Activated CD4-positive, alpha-beta T cell treated with anti-CD3 and anti-CD28 coated beads, Interleukin-2, amount 50 U/mL, for 24 hours (primary cell): ENCODE measurements at places on chromosomes 7 and 10.

DNA sequence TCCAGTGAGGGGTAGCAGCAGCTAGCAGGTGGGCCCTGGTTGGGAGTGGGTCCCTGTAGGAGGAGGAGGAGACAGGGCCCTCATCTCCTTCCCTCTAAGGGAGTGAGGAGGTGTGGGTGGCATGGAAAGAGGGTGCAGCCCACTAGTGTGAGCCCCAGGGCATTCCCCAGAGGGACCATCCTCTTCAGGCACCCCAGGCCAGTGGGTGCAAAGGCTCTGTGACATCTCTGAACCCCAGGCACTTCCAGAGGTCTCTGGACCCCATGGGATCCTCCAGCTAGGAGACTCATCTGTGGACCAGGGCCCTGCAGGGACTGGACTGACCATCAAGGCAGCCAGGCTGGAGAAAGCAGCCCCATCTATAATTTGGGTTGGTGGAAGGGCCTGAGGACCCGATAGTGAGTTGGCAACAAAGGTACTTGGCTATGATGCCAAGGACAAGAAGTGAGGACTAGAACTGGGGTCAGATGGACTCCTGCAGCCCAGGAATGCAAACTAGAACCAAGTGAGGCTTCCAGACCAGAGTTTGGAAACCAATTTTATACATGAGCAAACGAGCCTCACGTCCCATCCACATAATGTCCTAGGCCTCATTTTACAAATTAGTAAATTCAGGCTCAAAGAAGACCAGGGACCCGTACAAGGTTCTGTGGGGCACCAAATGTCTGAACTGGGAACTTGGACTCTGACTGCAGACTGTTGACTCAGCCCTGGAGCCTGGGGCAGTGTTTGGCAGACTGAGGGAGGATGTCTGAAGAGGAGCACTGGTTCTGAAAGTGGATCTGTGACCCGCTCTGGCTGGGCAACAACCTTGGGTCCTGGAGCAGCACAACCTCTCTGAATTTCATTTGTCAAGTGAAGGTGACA is 1.4 kb upstream of the VSTM4 start:
- no peak for DNase-seq

DNA sequence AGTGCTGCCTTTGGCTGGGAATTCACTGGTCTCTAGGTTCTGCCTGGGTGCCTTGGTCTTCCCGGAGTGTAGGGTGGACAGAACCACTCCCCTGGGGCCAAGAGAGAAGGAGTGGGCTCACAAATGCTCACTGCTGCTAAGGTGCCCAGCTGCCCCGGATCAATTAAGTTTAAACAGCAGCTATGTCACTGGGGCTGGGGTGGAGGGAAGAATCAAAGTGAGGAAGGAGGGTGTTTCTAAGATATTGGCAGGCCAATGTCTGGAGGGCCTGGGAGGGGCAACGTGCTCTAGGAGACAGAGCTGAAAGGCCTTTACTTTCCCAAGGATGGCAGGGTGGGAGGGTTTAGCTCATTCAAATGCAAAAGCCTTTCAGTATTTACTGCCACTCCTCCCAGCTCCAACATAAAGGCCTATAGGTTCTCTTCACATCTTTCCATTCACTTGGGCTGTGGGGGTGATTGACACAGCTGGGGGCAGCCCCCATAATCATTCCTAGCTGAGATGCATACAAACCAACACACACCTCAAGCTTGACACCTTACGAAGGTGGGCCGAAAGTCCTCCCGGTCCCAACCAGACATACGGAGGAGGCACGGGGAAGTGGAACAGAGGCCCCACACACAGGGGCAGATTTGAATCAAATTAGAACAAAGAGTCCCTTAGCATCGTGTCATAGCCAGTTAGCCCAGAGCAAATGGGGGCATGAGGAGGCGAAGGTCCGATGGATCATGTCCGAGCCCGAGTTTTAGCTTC is 108.0 kb upstream of the EFCAB10 start:
- DNase-seq, result no peak

DNA sequence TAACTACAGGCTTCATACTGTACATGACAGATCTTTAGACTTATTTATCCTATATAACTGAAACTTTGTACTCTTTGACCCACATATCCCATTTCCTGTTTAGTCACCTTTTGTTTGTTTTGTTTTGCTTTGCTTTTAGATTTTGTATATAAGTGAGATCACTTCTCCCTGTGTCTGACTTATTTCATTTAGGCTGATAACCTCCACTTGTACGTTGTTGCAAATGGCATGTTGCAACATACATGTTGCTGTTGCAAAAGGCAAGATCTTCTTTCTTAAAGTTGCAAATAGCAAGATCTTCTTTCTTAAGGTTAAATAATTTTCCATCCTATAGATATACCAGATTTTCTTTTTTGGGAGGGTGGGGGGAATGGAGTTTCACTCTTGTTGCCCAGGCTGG is 341.5 kb downstream of the OTUD1 start:
- no peak for DNase-seq

DNA sequence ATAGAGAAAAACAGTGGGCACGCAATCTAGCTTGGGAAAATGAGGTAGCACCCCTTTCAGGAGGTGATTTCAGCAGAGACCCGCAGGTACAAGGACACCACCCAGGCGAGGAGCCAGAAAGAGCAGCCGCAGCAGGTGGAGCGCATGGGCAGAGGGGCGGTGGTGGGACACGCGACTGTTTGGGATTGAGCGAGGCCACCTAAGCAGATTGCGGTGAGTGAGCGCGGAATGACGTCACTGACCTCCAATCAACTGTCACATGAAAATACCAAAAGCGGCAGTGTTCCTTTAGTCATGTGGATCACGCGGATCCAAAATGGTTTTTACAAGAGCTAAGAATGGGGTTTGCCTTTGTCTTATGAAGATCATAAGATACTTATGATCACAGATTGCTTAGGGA is 40.2 kb upstream of the SLC26A3 start:
- no peak for DNase-seq

DNA sequence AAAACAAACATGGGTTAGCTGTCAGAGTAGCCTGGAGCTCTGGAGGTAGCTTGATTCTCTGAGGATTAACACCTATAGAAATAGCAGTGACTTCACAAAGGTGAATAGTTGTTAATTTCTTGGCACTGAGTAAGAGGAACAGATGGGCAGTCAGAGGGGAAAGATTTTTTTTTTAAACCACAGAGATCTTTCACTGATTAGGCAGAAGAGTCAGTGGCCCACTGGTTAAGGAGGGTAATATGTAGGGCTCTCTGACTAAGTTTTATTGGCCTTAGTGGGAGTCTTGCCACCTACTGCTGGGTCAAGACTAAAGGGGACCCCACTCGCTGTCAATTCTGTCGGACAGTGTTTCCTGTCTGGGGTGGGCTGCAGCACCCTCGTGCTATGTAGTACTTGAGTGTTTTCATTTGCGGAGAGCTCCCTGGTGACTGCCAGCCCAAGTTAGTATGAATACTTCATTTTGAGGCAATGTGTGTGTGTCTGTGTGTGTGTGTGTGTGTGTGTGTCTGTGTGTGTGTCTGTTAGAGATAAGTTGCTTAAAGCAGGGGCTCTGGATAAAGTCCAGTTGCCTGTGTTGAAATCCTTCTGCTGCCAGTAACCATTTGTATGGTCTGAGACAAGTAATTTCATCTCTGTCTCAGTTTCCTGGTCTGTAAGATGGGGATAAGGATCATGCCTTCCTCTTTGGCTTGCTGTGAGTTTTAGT is 145.2 kb downstream of the ARID5B start:
- no peak for DNase-seq
